ENCODE measurements at places on chromosomes 16 and 17.

DNA sequence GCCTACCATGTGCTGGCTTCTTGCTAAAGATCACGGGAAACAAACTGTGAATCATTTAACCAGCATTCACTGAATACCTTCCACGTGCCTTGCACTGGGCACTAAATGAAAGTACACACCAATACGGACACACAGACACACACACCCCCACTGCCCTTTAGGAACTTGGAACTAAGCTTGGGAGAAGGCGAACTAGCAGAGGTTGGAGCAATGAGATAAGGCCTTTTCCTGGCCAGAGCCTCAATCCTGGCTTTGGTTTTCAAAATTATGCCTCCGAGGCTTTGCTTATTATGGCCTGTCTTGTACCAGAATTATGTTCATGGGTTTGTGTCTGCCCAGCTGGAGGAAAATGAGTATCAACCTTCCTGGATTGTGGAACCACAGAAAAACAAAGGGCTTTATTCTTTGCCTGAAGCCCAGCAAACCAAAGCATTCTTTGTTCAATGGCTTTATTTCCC lies 32.3 kb downstream of the CPPED1 start:
- no peak overlapping the region for H3K4me3 ChIP-seq
- H3K27me3 ChIP-seq = no peaks in the 10 kb centered on the region
- DNase-seq = no peak
- H3K4me1 ChIP-seq = peaks cover 16% of the 10 kb centered on the region
- peaks cover 10% of the 10 kb centered on the region for H3K36me3 ChIP-seq

GRCh38 chr16:58114827-58115825 lies 14.1 kb downstream of the CFAP20 start:
- H3K27ac ChIP-seq = no peak overlapping the region
- H3K4me1 ChIP-seq = peaks cover 3% of the 10 kb centered on the region
- peaks cover 31% of the 10 kb centered on the region for H3K36me3 ChIP-seq
- no peak for DNase-seq

GRCh38 chr17:34974179-34974578 lies 6.1 kb upstream of the LIG3 start:
- H3K36me3 ChIP-seq = peaks cover 3% of the 10 kb centered on the region
- DNase-seq = no peak
- H3K4me1 ChIP-seq = peaks cover 2% of the 10 kb centered on the region
- H3K4me3 ChIP-seq = no peak overlapping the region

- no peaks in the 10 kb centered on the region for H3K27me3 ChIP-seq
- H3K36me3 ChIP-seq = peaks cover 13% of the 10 kb centered on the region
- DNase-seq = no peak
- peak overlapping the region; percentile 14 for H3K27ac ChIP-seq
- no peak overlapping the region for H3K4me3 ChIP-seq
- peaks cover 17% of the 10 kb centered on the region for H3K4me1 ChIP-seq
Observed at GRCh38 chr17:19023209-19023999, 18.8 kb upstream of the FAM83G start.
